Fibroblast of the aortic adventitia (primary cell): ENCODE measurements at places on chromosomes 5 and 9.
A peak's percentile ranks its signal among the peaks of the same experiment; 100 is the strongest.

DNA sequence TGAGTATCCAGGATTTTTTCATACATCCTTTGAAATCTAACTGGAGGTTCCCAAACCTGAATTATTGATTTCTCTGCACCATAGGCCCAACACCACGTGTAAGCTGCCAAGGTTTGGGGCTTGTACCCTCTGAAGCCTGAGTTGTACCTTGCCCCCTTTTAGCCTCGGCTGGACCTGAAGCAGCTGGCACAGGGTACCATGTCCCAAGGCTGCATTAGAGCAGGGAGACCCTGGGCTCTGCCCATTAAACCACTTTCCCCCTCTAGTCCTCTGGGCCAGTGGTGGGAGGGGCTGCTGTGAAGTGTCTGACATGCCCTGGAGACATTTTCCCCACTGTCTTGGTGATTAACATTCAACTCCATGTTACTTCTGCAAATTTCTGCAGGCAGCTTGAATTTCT is 532.9 kb upstream of the NUDT12 start:
- no peak for DNase-seq

DNA sequence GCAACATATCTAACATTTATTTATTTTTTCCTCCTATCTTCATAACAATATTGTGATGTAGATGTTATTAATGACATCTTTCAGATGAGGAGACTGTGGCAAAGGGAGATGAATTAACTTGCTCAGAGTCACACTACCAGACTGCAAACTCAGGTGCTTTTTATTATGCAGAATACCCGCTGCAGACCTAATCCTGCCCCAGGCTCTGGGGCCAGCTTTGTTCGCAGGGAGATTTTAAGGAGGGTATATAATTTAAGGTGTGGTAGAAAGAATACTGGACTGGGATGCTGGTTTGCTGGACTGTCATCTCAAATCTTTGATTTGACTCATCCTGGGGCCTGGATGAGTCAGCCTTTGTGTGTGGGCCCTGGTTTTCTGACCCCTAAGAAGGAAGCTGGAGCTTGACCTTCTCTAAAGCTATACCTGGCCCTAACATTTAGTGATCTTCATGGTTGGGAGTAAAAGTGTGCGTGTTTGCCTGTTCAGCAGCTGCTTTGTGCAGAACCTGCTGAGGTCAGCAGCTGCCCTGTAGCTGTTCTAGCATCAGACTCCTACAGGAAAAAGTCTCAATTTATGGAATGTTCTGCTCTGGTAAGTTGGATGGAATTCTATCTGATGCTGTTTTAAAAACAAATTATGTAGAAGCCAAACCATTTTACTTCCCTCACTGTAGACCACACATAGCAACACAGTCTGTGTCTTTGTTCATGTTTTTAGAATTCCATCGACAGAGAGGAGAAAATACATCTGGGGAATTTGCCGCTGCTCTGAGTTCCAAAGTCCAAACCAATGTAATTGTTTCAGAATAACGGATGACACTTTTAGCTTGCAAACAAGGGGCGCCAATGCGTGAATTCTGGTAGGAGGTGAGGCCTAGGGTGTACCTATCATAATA is 4.5 kb downstream of the SLC36A1 start:
- no peak for DNase-seq

- peak; percentile 72 for DNase-seq
Measured at GRCh38 chr5:50751064-50751657, 84.7 kb downstream of the PARP8 start.

- DNase-seq = no peak
Measured at GRCh38 chr9:20511686-20512085, 110.6 kb downstream of the MLLT3 start.

DNA sequence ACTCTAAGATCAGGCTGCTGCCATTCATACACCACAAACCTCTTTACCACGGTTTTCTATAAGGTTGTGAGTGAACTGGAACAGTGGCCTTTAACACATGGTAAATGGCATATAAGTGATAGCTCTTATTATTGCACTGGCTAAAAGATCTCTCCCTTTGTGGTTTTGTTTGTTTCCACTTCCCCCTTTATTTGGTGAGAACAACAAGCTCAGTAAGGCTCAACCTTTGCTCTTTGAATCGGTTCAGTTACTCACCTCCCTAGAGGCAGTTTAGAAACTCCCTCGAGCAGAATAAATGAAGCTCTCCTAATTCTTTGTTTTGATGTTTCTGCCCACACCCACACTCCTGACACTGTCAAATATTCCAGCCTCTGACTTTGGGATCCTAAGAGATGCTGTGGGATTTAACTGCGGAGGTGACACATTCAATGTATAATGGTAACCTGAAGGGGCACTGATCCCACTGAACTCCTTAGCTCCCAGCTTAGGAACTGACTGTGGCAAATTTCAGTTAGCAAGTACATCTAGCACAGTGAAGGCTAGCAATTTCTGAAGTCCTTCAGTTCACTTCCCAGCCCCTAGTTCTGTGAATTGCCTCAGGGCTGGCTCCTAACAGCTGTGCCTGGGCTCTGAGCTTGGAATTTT is 22.5 kb upstream of the RAD23B start:
- DNase-seq = no peak

GRCh38 chr5:178307267-178308045 is 74.9 kb upstream of the PHYKPL start:
- no peak for DNase-seq

GRCh38 chr9:114968671-114969070 is 38.3 kb upstream of the TNFSF8 start:
- DNase-seq = peak; percentile 75

GRCh38 chr5:84862132-84862531 is 477.5 kb upstream of the EDIL3 start:
- DNase-seq = no peak

DNA sequence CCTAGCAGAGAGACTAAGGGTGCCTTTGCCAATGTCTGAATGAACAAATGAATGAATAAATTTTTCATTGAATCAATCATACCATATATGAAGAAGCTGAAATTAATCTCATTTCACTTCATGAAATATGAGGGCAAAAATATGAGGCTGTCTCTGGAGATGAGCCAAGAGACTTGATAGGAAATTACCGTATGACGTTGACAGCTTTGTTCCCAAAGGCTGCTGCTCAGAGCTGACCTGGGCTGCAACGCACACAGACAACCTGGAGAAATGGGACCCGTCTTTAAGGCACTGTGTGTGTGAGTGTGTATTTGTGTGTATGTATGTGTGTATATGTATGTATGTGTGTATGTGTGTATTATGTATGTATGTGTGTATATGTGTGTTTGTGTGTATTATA is 226.1 kb downstream of the IRX2 start:
- no peak for DNase-seq

- DNase-seq = no peak
Measured at GRCh38 chr5:78922879-78923621, 62.1 kb downstream of the ARSB start.

DNA sequence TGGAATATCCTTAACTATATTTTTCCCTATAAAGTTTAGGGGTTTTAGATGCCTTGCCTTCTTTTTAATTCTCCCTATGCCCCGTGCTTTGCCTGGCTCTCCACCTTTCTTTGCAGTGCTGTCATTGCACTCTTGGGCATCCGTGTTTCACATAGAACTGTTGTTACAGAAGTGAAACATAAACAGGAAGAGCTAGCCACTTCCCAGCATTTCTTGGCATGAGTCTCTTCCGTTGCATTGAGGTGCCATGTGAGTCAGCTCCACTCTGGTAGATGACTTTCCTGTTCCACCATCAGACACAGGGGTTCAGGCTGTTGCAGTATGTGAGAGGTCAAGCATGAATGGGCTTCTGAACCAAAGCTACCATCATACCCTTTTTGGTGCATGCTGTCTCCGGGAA is 73.4 kb downstream of the ANGPTL2 start:
- peak; percentile 86 for DNase-seq

GRCh38 chr5:40515476-40515875 is 164.2 kb upstream of the PTGER4 start:
- DNase-seq = no peak

GRCh38 chr9:1528456-1528855 is 478.3 kb downstream of the DMRT2 start:
- no peak for DNase-seq

DNA sequence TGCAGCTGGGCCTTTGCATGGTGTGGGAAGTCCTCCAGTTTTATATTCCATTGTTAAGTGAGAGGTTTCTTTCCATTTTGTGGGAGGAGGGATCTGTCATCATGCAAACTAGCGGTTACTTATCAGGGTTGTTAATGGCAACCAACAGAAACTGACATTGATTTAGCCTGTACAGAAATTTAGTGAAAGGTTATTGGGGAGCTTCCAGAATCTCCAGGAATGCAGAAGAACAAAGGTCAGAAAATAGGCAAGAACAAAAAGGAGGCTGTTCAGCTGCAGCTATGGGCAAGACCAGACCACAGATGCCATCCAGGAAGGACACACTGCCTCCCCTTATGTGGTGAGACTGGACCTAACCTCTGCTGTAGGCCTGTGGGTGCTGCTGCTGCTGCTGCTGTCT is 395.8 kb downstream of the KDM4C start:
- peak; percentile 53 for DNase-seq

DNA sequence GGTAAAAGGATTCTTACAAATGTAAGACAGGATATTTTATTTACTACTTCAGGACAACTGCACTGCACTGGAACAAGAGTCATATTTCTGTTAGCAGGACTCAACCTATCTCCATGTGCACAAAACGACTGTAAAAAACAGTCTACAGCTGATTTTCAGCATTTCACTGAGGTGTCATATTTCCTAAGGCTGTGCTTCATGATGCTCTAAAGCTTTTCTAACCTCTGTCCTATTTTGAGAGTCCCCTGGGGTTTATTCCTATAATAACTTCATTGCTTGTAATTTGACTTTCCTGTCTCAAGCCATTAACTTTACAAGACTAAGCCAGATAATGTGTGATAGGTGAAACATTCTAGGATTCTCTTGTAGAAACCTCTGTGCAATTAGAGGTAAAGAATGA is 472.3 kb downstream of the HINT1 start:
- no peak for DNase-seq

GRCh38 chr5:134714541-134714940 is 23.8 kb upstream of the CAMLG start:
- no peak for DNase-seq

- DNase-seq = no peak
Measured at GRCh38 chr9:84166891-84167290, 173.7 kb downstream of the SLC28A3 start.

GRCh38 chr9:13555516-13555915 is 276.0 kb upstream of the MPDZ start:
- DNase-seq = no peak

DNA sequence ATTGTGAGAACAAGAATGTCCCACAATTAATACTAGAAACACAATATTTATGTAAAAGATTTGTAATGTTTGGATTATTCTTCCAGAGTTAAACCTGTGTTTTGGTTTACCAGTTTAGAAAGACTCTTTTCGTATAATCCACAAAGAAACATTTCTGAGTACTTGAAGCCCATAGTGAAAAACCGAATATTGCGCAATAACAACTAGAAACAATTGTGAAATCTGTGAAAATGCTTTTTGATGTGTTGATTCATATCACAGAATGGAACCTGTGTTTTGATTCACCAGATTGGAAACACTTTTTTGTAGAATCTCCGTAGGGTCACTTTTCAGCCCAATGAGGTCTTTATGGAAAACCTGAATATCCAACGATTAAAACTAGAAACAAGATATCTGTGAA is 386.2 kb downstream of the PRDM9 start:
- no peak for DNase-seq

DNA sequence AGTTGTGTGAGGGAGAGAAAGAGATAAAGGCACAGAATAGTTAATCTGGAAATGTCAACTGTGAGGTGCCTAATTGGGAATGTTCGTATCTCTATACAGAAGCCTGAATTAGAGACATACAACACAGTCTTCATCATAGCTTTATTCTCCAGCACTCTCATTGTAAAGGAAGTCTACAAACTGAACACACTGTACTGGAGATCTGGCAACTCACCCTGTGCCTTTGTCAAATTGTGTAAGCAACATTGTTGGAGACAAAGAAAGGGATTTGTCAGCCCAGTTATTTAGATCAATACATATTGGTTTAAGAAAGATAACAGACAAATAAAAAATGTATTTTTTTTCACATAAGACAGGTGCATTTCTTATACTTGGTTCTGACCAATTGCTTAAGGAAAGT is 832.9 kb upstream of the DMAC1 start:
- no peak for DNase-seq

DNA sequence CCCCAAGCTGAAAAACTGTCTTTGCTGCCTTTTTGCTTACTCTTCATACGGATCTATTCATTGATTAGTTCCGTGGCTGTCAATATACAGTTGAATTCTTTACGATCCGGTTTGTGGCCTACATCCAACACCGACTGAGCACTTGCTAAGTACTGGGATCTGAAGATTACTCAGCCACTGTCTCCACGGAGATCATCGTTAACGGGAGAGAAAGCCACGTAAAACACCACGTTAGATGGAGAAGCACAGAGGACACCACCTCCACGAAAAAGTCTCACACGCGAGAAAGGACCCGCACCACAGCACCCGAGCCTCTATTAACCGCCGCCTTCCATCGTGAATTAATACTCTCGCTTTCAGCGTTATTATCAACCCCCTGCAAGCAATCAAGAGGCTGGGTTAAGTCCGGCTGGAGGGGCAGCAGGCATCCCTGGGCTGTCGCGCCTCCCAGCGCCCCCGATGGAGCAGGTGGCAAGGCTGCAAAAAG is 650 bp downstream of the ELP1 start:
- DNase-seq = peak; percentile 24

DNA sequence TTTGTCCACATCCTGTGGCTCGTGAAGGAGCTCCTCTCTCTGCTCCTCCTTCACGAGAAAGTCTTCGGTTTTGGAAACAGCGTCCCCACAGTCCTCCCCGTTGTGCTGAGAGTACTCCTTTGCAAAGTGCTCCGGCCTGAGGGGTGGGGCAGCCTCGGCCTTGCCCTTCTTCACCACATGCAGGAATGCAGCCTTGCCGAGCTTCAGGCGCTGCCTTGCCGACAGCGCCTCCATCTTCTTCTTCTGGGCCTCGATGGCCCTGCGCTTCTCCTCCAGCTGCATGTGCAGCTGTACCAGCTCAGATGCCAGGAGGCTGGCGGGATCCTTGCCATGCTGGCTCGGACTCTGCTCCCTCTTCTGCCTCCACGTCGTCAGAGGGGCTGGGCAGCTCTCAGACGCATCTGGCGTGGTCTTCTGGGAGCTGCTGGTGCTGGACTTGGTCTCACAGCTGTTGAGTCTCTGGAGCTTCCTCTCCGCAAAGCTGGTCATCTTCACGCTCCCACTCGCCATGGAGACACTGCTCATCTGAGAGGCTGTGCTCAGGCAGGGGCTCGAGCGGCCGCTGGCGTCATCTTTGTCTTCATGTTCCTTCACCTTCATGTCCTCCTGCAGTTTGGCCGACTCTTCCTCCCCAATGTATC is 85.5 kb downstream of the CAMSAP1 start:
- no peak for DNase-seq
